ENCODE measurements at places on chromosomes 7 and 10. TPM values are rescaled to one million over a fixed set of nuclear protein-coding genes. Genes with fewer than 3 reads are reported as not detected.

GRCh38 chr7:20998309-20998708 lies 211.6 kb upstream of the SP8 start:
- no peaks in the 10 kb centered on the region for H3K4me1 ChIP-seq
- H3K36me3 ChIP-seq, result peaks cover 3% of the 10 kb centered on the region
- DNase-seq, result no peak
- H3K27ac ChIP-seq, result no peak overlapping the region
- H3K4me3 ChIP-seq, result no peak overlapping the region
- peaks cover 4% of the 10 kb centered on the region for H3K27me3 ChIP-seq

COL28A1 gene
- 0.39 TPM for total RNA-seq

HMX3 gene
- total RNA-seq, result not detected

CALHM2 gene
- 0.44 TPM for total RNA-seq

All from glutamatergic neuron (in vitro differentiated cells).